ENCODE measurements at places on chromosomes 5 and 9.

GRCh38 chr9:9615086-9615485 lies 997.7 kb downstream of the PTPRD start:
- no peak for DNase-seq

DNA sequence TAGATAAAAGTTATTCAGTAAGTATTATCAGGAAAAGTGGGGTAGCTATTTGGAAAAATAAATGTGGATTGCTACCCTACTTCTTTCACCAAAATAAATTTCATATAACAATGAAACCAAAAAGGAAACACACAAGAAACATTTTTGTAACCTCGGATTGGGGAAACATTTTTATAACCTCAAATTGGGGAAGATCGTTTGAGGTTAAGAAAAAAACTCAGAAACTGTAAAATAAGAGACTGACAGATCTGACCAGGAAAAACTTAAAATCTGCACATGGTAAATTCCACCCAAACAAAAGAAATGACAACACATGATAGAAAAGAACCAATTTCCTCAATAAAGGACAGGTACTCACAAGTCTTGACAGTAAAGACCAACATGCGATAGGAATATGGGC lies 13.5 kb downstream of the EFCAB9 start:
- DNase-seq, result no peak

DNA sequence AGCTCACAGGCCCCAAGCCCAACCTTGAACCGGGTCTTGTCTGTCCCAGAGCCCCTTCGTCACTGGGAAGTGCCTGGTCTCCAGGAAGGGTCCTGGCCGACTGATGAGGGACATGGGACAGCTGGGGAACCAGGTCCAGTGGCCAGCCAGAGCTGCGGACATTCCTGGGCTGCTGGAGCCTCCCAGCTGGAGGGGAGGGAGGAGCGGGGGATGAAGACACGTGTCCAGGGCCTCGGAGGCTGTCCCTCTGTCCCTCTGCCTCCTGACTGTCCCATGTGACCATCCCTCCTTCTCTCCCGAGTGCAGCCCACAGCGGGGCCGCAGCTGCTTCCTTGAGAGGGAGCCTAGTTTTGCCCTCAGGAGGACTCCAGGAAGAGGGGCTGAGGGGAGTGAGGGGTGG lies 41.7 kb upstream of the UBAC1 start:
- DNase-seq, result no peak

GRCh38 chr5:170857066-170857465 lies 4.8 kb upstream of the RANBP17 start:
- no peak for DNase-seq

GRCh38 chr9:4982721-4983482 lies 2.2 kb upstream of the JAK2 start:
- DNase-seq, result no peak

DNA sequence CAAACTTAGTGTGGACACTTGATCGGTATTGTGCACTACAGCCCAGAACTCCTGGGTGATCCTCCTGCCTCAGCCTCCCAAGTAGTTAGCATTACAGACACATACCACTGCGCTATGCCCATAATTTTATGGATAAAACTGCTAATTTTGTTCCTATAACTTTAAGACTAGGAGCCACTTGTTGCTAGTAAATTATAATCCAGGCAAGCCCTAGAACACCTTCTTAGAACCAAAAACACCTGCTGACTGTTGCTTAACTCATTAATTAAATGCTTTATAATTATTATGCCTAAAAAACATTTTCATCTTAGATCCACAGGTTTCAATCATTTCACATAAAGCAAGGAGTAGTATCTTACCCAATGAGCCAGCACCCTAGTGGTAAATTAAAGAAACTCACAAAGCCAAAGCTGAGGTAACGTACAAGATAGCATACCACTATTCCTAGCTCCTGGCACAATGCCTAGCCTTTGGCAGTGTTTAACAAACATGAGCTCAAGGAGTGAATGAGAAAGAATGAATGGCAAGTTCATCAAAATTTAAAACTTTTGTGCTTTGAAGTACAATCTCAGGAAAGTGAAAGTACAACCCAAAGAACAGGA lies 5.4 kb downstream of the MRPS27 start:
- no peak for DNase-seq

GRCh38 chr9:128372188-128372641 lies 1.0 kb downstream of the URM1 start:
- DNase-seq, result no peak

GRCh38 chr9:81234924-81235610 lies 454.3 kb downstream of the TLE1 start:
- DNase-seq, result no peak

- no peak for DNase-seq
These were observed 33.4 kb downstream of the PCDHGC5 start for GRCh38 chr5:141522301-141522700.

DNA sequence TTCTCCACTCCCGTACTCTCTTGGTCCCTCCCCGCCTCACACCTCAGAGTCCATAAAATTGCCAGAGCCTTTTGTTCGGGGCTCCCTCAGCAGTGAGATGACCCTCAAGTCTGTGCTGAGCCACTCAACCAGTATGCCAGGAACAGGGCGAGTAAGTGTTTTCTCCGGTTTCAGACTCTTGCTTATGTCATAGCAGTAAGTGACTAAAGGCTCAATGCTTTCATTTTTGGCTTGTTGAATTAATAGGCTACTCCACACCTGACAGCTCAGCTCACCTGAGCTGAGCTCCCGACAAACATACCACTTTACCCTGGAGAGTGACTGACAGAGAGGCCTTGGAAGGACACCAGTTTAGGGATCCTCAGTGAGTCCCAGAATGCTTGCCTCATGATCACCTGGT lies 30.5 kb downstream of the PCSK1 start:
- no peak for DNase-seq

DNA sequence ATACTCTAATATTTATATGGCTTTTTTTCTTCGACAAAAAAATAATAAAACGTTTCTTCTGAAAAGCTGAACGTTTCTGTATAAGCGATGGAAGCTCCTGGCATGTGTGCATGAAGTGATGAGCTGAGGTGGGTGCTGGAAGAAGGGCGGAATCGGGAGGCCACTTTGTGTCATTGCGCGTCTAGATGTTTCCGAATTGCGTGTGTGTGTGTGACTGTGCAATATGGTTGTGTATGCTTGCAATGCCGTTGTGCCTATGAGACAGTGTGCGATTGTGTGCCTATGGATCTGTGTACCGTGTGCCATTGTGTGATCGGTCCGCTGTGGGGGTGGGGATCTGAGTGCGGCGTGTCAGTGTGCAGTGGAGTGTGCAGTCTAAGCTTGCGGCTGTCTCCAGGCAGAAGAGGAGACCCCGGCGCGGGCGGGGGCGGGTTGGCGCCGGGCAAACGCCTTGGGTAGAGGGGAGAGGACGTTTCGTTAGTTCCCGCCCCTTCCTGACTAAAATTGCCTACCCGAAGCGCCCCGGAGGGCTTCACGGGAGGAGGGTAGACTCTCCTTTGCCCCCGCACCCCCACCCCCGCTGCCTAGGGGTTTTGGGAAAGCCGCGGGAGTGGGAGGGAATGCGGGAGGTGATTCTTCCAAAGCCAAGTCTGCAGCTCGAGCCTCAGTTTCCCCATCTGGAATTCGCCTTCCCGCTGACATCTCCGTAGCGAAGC lies 24.2 kb downstream of the PCDHGC5 start:
- DNase-seq, result no peak
